ENCODE measurements at places on chromosomes 11 and 22.

DNA sequence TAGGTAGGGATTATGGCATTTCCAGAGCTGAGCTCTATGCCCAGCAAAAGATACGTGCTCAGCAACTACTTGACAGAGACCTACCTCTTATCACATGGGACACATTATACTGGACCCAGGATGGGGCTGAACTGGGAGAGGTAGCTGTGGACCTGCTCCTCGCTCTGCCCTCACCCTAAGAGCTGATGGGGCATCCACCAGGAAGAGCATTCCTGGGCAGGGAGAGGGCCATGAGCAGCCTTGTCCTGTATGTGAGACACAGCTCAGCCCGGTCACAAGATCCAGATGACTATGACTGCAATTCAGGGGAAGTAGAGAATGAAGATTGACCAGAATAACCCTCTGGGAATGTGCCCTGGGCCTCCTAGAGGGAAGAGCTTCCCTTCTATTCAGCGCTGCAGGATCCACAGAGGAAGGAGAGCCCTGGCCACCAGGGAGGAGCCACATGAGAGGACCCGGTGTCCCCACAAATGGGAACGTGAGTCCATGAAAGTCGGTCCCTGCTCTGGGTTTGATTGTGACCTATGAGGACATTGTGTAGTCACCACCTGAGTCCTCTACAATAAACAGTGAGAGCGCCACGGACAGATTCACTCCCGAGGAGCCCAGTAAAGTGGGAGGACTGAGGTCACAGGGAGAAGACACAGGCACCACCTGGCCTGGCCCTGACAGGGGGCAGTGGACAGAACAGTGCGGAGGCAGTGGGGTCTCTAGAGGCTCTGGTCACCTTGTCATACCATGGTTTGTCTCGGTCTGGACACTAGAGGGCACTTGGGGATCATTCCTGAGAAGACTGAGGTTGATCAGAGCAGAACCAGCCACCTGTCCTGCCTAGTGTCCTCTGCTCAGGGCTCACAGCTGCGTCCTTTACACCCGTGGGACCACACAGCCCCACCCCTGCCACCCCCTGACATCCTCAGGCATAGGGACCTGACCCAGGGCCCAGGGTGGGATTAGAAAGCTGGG lies 99.5 kb downstream of the ZNF280B start:
- DNase-seq: no peak

- no peak for DNase-seq
Observed at GRCh38 chr11:70315716-70316115, 45.2 kb downstream of the PPFIA1 start.

GRCh38 chr11:17258670-17259069 lies 17.9 kb upstream of the NUCB2 start:
- no peak for DNase-seq

GRCh38 chr22:45246060-45246985 lies 5.6 kb upstream of the KIAA0930 start:
- no peak for DNase-seq

- no peak for DNase-seq
Observed at GRCh38 chr22:50257451-50258360, 3.8 kb downstream of the MAPK12 start.

Data from stimulated activated CD8-positive, alpha-beta memory T cell treated with anti-CD3 and anti-CD28 coated beads, Interleukin-15, amount 100 ng/mL, for 4 hours (primary cell).